Fibroblast of the aortic adventitia (primary cell): ENCODE measurements at places on chromosomes 2 and 18. TPM values are rescaled to one million over a fixed set of nuclear protein-coding genes. Genes with fewer than 3 reads are reported as not detected.

The KIF5C gene
- total RNA-seq = 0.09 TPM in 1 of 2 replicates, not detected in the other

The TSPYL6 gene
- total RNA-seq = 0.25 TPM in 1 of 2 replicates, not detected in the other

The MAP2 gene
- 2.1 and 26.5 TPM in 2 replicates for total RNA-seq

The ALLC gene
- not detected in 2 replicates for total RNA-seq

The PLGLB2 gene
- 2.3 TPM in 1 of 2 replicates, not detected in the other for total RNA-seq

The DOK6 gene
- total RNA-seq = 2.1 and 3.2 TPM in 2 replicates
